Right cardiac atrium (tissue), 5 donors: ENCODE measurements at places on chromosomes 3 and 15. TPM values are rescaled to one million over a fixed set of nuclear protein-coding genes. Genes with fewer than 3 reads are reported as not detected.

The KNG1 gene
- polyA plus RNA-seq = 0.23 TPM

The PRTG gene
- 0.23 TPM for polyA plus RNA-seq

The ROPN1 gene
- 1.6 TPM for polyA plus RNA-seq

The ATP11B gene
- polyA plus RNA-seq = 9.5 TPM

The CPNE9 gene
- 0.07 TPM for polyA plus RNA-seq

The ZNF660 gene
- 1.0 TPM for polyA plus RNA-seq

The CSPG4 gene
- 11.5 TPM for polyA plus RNA-seq

The LNP1 gene
- polyA plus RNA-seq = 4.1 TPM

The LRRC31 gene
- not detected for polyA plus RNA-seq

The ADAMTS7 gene
- 40.3 TPM for polyA plus RNA-seq

The KLHL6 gene
- polyA plus RNA-seq = 1.1 TPM

The RTP4 gene
- 1.9 TPM for polyA plus RNA-seq

The C3orf22 gene
- polyA plus RNA-seq = not detected

The BCL2A1 gene
- polyA plus RNA-seq = 0.41 TPM

The GATM gene
- 12.9 TPM for polyA plus RNA-seq

The SI gene
- not detected for polyA plus RNA-seq

The BFSP2 gene
- polyA plus RNA-seq = not detected

The SLC26A6 gene
- 12.0 TPM for polyA plus RNA-seq

The HHATL gene
- 622 TPM for polyA plus RNA-seq

The TMCO5A gene
- not detected for polyA plus RNA-seq

The MST1 gene
- 6.2 TPM for polyA plus RNA-seq
